ENCODE measurements at places on chromosomes 5 and 9. TPM values are rescaled to one million over a fixed set of nuclear protein-coding genes. Genes with fewer than 3 reads are reported as not detected.

CEP120 gene
- total RNA-seq, result 18.8 TPM

TLX3 gene
- total RNA-seq, result not detected

WNT8A gene
- not detected for total RNA-seq

ADCY2 gene
- not detected for total RNA-seq

PAEP gene
- total RNA-seq, result not detected

AJM1 gene
- 1.3 TPM for total RNA-seq

ADAMTSL1 gene
- 18.4 TPM for total RNA-seq

FAM163B gene
- total RNA-seq, result not detected

CDX1 gene
- total RNA-seq, result not detected

SLCO4C1 gene
- not detected for total RNA-seq

MZB1 gene
- total RNA-seq, result not detected

NME5 gene
- 1.4 TPM for total RNA-seq

TXN gene
- total RNA-seq, result 280 TPM

ARSB gene
- 24.8 TPM for total RNA-seq

ECPAS gene
- total RNA-seq, result 72.3 TPM

CATSPER3 gene
- 0.71 TPM for total RNA-seq

GRIA1 gene
- not detected for total RNA-seq
